ENCODE measurements at places on chromosomes 5 and 9.

DNA sequence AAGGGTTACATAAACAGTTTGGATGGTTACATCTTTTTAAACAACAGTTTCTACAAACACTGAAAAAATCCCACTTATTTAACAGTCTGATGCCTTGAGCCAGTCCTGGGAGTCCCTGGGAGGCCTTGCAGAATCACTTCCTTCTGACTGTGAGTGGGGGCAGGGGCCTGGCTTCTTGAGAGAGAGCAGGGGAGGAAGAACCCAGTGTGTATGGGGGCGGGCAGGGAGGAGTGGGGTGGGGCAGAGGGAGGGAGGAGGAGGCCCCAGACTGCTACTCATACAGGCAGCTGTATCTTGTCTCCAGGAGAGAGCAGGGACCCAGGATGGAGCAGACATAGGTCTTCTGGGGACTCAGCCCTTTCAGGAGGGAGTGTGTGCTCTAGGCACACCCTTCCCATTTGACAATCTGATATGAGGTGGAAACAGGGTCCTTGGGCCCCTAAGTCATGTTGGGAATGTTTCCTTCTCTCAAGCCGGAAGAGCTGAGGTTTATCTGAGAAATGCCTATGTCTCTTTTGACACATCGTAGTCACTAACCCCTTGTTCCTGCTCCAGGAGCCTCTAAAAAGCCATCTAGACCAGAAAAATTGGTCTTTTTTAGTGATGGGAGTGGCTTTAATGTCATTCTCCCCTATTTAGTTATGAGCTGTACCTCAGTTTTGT is 52.8 kb downstream of the IRF1 start:
- DNase-seq: no peak

DNA sequence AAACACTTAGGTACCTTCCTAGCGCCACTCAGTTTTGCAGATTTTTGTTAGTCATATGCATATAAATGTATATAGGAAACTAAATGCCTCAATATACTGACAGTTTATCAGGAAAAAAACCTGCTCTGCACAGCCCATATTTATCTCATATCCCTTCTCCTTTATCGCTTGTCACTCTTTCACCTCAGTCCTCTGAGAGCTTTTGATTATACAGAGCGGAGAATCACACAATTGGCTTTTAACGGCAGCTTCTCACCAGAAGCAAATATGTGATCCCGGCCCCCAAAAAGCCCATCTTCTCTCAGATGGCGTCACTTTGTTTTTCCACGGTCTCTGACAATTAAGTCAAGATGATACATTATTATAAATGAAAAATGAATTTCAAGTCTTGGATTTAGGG is 362.6 kb downstream of the DNAH5 start:
- DNase-seq: no peak

DNA sequence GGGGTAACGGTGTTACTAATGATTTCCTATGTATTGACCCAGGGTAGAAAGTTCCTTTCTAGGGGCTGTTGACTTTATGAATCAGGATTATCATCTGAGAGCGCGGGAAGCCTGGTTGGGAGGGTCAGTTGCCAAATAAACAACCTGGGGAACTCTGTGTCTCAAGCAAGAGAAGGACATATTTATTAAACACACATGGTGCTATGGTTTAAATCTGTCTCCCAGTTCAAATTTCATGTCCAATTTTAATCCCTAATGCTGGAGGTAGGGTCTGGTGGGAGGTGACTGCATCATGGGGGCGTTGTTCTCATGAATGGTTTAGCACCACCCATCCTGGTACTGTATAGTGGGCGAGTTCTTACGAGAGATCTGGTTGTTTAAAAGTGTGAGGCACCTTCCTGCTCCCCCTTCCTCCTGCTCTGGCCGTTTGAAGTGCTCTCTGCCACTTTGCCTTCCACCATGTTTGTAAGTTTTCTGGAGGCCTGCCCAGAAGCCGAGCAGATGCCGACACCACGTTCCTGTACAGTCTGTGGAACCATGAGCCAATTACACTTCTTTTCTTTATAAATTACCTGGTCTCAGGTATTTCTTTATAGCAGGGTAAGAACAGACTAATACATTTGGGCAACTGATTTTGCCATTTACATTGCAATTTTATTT is 19.7 kb upstream of the GAS1 start:
- DNase-seq: no peak

DNA sequence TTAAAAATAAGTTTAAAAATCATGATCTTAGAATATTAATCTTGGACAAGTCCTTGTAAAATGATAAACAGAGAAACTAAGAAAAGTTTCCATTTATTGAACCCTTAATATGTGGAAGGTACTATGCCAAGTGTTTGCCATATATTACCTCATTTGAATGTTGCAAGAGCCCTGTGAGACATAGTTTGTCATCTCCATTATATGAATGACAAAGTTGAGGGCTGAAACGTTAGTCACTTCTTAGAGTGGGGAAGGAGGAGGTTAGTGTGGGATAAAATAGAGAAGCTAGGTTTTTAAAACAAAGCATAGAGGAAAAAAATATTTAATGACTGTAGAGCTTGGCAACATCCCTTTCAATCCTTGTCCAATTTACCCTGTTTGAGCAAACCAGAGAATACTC is 2.0 kb downstream of the TNC start:
- DNase-seq: no peak

GRCh38 chr9:100437860-100438805 is 11.2 kb downstream of the MSANTD3 start:
- peak; percentile 35 for DNase-seq

Data from NCI-H2081 (cell line).